ENCODE measurements at places on chromosomes 1 and 21.

DNA sequence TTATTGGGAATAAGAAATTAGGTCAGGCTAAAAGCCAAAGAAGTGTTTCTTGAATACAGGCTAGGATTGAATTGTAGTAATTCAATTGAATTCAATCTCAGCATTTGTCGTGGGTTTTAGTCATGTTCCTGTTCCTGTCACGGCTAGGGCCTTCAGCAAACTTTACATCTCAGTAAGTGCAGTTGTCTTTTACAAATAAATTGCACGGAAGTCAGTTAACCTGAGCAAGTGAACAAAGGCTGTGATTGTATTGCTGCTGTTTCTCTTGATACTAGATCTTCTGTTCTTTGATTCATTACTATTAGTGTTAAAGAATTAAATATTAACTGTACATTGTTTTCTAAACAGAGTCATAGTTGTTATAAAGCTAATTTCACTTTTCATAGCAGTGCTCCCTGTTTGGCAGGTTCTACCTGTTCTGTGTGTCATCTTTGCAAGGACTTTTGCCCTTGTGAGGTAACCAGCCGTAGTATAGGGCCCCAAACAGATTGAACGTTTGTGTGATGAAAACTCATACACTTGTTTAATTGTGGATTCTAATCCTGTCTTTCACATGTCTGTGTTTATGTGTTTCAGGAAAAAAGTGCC lies 164.4 kb downstream of the EDEM3 start:
- no peak for DNase-seq

GRCh38 chr1:199843861-199844260 lies 183.6 kb upstream of the NR5A2 start:
- DNase-seq, result no peak

- DNase-seq, result no peak
These were observed 6.4 kb upstream of the PCBP3 start for GRCh38 chr21:45636951-45637646.

DNA sequence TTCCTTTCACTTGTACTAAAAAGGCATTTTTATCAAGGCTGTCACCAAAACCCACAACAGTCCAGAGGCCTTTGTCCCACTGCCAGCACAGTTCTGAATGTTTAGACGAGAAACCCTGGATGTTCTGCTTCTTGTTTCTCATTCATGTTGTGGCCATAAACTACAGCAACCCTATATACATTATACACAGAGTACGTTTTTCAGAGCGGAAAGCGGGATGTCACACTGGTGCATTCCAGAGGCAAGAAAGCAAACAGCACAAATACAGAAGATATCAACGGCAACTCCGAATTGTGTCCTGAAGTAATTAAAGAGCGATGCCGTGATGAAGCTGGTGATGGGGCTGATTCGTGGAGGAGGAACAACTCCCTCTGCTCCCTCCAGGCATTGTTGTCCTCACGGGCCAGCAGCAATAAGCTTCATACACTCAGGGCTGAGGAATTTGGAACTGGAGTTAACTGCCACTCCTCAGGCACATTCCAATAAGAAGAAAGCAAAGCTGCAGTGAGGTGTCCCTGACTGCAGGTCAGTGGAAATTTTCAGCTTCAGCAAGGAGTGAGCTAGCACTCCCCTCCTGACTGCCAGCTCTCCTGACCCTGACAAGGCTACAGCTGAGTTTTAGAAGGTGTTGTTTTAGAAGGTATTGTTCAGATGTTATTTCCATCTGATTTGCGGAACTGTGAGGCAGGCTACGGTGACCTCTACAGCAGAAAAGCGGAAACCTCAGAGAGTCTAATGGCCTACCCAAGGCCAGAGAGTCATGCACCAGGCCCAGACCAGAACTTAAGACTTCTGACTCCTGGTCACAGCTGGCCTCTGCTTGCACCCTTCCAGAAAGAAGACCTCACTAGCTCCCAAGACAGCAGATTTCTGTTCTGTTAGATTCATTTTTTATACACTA lies 149.0 kb downstream of the TGFBR3 start:
- DNase-seq, result no peak

DNA sequence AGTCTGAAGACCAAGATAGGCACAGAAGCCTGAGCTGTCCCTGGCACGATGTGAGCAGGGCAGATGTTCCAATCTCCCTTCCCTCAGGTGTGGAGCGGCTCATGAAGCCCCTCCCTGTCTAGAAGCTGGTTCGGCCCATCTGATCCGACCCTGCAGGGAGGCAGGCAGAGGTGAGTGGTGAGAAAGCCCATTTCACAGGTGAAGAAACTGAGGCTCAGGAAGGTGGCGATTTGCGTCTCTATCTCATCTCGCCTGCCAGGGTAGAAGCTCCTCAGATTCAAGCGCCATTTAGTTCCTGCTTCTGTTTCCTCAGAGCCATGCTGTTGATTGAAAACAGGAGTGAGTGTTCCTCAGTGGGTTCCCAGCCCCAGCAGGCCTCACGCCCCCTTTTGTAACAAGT lies 16.9 kb upstream of the TENT5B start:
- no peak for DNase-seq

DNA sequence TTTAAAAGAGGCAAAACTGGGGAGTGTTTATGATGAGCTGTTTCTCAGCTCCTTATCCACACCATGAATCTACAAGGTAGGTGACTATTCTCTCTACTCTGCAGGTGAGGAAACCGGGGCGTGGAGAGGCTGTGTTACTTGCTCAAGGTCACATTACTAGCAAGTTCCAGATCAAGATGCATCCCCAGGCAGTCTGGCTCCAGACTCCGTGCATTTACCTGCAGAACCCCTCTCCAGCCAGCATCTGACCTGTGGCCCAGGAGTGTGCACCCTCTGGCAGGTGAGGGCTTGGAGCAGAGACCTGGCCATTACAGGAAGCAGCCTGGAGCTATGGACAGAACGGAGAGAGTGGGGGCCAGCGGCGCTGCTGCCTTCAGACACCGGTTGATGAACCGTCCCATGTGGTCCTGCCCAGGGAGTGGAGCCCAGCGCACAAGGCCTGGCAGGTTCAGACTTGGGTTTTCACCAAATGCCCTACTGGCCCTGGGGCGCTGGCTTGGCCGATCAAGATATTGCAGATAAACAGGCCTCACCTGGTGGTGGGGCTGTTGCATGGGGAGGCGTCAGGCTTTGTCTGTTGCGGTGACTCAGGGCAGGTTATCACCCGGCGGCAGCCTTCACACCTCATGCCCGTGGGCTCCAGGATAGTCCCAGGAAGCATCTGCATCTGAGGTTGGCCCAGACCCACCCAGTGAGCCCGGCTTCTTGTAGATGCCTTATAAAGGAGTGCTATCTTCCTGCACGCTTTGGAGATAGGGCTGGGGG lies 29.2 kb upstream of the WNT4 start:
- DNase-seq, result no peak

- no peak for DNase-seq
These were observed 85.2 kb downstream of the TBX19 start for GRCh38 chr1:168365719-168366479.

DNA sequence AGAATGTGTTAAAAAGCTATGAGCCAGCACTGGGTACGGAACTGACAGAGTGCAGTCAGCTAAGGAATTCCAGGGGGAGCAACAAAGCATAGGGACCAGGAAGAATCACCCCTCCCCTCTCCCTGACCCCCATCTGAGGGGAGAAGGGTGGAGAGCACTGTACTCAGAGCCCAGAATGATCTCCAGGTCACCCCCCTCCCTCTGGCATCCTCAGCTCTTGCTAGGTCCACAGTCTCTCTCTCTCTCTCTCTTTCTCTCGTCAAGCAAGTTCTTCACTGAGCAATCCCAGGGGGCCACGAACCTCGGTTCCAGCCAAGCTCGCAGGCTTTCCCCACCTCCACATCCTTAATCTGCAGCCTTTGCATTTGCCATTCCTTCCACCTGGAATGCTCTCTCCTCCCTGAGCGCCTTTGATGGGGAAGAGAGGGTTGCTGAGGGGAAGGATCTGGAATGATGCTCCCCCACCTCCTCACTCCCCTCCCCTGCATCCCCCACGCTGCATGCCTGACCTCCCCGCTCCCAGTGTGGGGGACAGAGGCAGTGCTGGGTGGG lies 6.7 kb upstream of the WASF2 start:
- DNase-seq, result no peak

- DNase-seq, result no peak
These were observed 94.8 kb downstream of the DIRAS3 start for GRCh38 chr1:67955591-67955990.

GRCh38 chr1:151680826-151681225 lies 35.8 kb downstream of the CELF3 start:
- DNase-seq, result no peak

- no peak for DNase-seq
These were observed 257.2 kb downstream of the TTLL7 start for GRCh38 chr1:83741770-83742169.

- no peak for DNase-seq
These were observed 17.4 kb upstream of the GJA9 start for GRCh38 chr1:38898653-38899230.

GRCh38 chr1:241605146-241605805 lies 34.9 kb downstream of the CHML start:
- DNase-seq, result no peak

- no peak for DNase-seq
These were observed at the start of gene CASQ1 for GRCh38 chr1:160189649-160190625. TSS of gene CASQ1 (plus strand) at chr1:160190575. CDS start at chr1:160190752, 177 bp downstream.

DNA sequence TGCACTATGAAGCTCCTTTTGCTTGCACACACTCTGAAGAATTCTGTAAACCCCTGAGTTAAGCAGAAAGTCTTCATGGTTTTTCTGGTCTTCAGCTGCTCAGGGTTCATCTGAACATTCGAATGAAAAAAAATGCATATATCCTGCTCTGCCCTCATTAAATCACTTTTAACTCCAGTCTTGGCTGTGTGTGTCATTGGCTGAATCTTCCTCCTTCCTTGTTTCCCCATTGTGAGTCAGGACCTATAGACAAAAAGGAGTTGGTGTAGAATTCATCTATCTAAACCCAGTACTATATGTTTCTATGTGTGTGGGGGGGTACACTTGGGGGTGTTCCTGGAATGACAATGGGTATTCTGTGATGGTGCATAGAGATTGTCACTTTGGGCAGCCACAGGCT lies 6.6 kb upstream of the SPRR1B start:
- no peak for DNase-seq

DNA sequence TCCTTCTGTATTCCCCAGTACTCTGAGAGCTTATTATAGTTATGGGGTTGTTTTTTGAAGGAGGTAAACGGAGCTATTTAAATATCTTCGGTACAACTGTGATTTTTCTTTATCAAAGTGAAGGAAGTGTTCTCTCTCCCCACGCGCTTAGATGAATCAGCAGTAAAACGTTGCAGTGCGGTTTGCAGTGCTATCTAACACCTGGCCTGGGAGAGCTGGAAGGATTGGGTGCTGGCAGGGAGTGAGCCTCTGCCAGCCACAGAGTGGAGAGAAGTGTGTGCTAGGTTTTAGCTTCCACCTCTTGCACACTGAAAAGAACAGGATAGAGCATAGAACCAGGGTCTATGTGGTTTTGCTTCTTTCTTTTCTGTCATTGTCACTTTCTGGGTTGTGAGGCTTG lies 165.9 kb downstream of the SDCCAG8 start:
- no peak for DNase-seq

- no peak for DNase-seq
These were observed 17.2 kb downstream of the SASS6 start for GRCh38 chr1:100115524-100115923.

- no peak for DNase-seq
These were observed at the start of gene RGS4 for GRCh38 chr1:163069142-163069541. TSS of gene RGS4 (plus strand) at chr1:163069361. CDS start at chr1:163069485, 124 bp downstream.

DNA sequence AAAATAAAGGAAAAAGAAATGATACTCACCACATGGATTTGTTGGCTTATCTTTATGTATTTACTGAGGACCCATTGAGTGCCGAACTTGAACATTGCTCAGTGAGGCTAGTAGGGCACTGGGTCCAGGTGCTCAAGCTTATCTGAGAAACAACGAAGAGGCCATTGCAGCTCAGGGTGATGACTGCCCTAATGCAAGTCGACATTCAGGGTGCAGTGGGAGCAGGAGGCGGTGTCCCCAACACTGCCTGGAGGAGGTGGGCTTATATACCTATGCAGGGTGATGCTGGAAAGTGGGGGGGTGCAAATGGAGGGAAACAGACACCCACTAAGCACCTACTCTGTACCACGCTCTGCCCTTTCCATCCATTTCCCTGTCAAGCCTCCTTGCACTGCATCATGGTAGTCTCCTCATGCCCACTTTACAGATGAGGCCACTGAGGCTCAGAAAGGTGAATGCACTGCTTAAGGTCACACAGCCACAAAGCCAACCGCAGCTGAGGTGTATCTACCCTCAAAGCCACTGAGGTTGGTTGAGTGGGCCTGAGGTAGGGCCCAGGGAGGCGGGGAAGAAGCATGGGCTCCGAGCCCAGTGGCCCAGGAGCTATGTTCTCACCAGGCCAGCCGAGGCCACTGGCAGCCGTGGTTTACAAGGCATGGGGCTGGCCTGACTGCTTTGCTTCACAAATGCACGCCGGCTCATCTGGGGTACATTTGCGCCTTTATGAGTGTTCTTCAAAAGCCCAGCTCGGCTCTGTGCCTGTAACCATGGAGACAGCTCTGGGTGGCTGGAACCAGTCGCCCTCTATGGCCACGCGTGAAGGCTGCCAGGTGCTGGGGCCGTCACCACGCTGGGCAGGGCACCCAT lies 103.8 kb downstream of the EPHB2 start:
- no peak for DNase-seq

- DNase-seq, result no peak
These were observed 1.6 kb upstream of the ENO1 start for GRCh38 chr1:8879922-8880676.

DNA sequence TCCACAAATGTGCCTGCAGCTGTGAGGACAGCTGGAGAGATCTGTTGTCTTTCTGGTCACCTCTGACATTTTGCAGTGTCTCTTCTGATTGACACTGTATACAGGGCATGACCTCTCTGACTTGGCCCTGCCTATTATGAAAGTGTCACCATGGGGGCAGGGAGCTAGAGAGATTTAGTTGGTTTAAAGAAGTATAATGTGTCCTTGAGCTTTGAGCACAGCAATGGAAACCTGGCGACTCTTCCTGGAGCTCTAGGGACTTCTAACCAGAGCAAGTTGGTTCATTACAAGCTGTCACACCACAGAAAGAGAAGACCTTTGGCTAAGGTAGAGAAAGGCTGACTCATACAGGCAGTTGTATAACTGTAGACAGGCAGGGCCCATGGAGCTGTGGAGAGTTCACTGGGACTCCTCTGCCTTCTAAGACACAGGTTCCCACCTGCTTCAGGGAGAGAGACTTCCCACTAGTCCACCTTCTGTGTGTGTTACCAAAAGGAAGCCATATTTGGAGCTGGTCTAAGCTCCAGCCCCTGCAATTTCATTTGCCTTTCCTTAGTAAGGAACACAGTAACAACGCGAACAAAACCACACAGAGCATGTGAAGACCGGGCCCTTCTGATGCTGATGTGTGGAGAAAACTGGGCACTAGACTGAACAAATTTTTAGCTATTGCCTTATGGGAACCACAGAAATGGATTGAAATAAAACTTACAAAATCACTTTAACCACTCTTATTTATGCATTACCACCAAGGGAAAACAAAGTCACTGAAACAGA lies 90.5 kb upstream of the ADAR start:
- DNase-seq, result no peak

- no peak for DNase-seq
These were observed 1.9 kb downstream of the KRTAP10-5 start for GRCh38 chr21:44578371-44579055.

DNA sequence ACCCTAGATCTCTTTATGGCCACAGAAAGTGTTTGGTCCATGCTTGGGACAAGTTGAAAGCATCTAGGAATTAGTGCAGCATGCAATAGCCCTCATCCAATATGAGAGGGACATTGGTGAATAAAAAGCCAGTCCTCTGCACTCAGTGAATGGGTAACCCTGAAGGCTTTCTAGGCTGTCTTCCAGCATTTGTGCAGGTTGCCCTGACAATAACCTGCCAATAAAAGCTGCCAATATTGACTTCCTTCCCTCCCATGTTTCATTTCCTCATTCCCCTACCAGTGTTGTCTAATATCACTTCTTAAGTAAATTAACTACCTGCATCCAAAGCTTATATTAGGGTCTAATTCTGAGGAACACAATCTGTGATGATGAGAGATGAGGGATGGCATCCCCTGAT lies 563.6 kb upstream of the NEGR1 start:
- DNase-seq, result no peak

Data from stimulated activated CD8-positive, alpha-beta memory T cell treated with anti-CD3 and anti-CD28 coated beads, Interleukin-7, amount 100 ng/mL, for 1 hour (primary cell).